ENCODE measurements at places on chromosomes 2 and 18.

DNA sequence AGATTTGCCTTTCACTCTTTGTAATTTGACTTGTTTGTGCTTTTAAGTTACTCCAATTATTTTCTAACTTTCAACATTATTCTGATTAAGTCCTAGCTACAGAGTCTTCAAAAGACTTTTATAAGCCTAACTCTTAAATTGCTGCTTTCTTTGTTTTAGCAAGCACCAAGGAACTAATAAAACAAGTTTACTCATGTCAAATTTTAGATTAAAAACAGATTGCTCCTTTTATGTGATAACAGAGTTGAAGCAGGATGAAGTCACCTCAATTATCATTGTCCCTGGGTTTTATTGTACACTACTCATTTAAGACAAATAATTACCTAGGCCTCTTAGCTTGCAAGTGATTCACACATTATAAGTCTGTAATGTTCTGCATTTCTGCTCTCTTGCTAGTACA lies 678.4 kb downstream of the ERBB4 start:
- no peaks in the 10 kb centered on the region for H3K36me3 ChIP-seq
- no peak overlapping the region for H3K4me3 ChIP-seq
- no peaks in the 10 kb centered on the region for H3K27me3 ChIP-seq
- no peaks in the 10 kb centered on the region for H3K4me1 ChIP-seq

DNA sequence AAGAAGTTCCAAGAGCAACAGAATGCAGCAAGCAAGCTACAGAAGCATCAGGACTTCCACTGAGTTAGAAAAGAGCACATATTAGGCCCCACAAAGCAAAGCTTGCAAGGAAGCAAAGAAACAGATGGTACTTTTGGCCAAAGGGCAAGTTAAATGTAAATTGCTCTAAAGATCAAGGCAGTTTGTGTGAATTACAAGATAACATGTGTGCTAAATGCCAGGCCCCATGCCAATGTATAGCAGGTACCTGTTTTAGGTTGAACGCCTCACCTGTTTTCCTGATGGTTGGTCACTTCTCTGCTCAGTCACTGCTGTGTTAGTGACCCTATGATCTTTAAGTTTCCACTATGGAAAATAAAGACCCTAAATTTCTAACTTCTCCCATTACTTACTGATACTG lies 606.5 kb upstream of the GYPC start:
- no peak overlapping the region for H3K4me3 ChIP-seq
- H3K4me1 ChIP-seq, result no peaks in the 10 kb centered on the region
- no peak overlapping the region for H3K27ac ChIP-seq
- no peaks in the 10 kb centered on the region for H3K27me3 ChIP-seq
- DNase-seq, result no peak
- no peaks in the 10 kb centered on the region for H3K36me3 ChIP-seq

DNA sequence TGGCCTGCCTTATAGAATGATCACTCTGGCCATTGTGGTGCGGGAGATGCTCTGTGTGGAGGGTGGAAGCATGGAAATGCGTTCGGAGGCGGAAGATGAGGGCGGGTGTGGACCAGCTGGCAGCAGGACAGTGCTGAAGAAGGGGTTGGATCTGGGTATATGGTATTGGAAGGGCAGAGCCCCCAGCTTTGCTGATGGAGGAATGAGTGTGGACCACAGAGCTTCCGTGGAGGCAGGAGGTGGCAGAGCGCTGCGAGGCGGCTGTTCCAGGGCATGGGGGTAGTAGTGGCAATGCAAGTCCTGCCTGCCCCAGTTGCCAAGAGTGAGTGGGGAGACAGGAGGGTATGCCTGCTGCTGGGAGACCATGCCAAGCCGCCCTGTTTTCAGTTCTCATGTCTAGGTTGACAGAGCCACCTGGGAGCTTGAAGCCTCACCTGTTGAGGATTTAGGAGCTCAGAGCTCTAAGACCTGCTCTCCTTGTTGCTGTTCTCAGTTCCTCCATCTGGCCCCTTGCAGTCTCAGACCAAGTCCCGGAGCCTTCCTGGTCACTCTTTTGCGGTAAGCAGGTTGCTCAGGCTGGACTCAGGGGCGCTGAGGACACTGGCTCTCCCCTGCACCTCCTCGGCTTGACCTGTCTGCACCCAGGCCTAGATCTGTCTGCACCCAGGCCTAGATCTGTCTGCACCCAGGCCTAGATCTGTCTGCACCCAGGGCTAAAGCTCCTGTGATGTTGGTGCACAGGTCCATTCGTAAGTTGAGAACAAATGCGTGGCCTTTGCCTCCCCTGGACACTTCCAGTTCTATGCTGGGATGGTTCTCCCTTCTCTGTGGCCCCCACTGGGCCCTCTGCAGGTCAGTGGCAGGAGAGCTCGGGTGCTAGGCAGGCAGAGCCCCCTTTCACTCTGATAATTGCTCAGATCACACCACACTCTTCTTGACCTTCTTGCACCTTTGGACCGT lies 290.5 kb upstream of the HS6ST1 start:
- DNase-seq, result no peak
- no peak overlapping the region for H3K4me3 ChIP-seq
- no peaks in the 10 kb centered on the region for H3K4me1 ChIP-seq
- no peaks in the 10 kb centered on the region for H3K36me3 ChIP-seq
- no peak overlapping the region for H3K27ac ChIP-seq
- no peaks in the 10 kb centered on the region for H3K27me3 ChIP-seq

GRCh38 chr18:41864216-41864615 lies 90.8 kb upstream of the PIK3C3 start:
- no peak overlapping the region for H3K4me3 ChIP-seq
- H3K36me3 ChIP-seq, result no peaks in the 10 kb centered on the region
- H3K27me3 ChIP-seq, result no peaks in the 10 kb centered on the region

- H3K4me3 ChIP-seq, result peak overlapping the region; percentile 71
- H3K27ac ChIP-seq, result peak overlapping the region; percentile 63
- H3K4me1 ChIP-seq, result peaks cover 86% of the 10 kb centered on the region
- no peaks in the 10 kb centered on the region for H3K27me3 ChIP-seq
These were observed 63.9 kb downstream of the LRRFIP1 start for GRCh38 chr2:237691029-237691907.

- H3K27me3 ChIP-seq, result no peaks in the 10 kb centered on the region
- DNase-seq, result peak; percentile 59
- no peaks in the 10 kb centered on the region for H3K4me1 ChIP-seq
- H3K27ac ChIP-seq, result no peak overlapping the region
These were observed 466.5 kb downstream of the METTL4 start for GRCh38 chr18:2104620-2105462.

- H3K27me3 ChIP-seq, result no peaks in the 10 kb centered on the region
- H3K36me3 ChIP-seq, result peaks cover 6% of the 10 kb centered on the region
- no peak for DNase-seq
- peak overlapping the region; percentile 29 for H3K4me3 ChIP-seq
These were observed 15.5 kb downstream of the KLF7 start for GRCh38 chr2:207150284-207150683.

GRCh38 chr2:235669983-235670962 lies 176.4 kb downstream of the AGAP1 start:
- no peaks in the 10 kb centered on the region for H3K36me3 ChIP-seq
- DNase-seq, result no peak
- H3K27me3 ChIP-seq, result peaks cover 94% of the 10 kb centered on the region

GRCh38 chr2:216664593-216665034 lies 30.7 kb downstream of the IGFBP5 start:
- H3K27ac ChIP-seq, result no peak overlapping the region
- H3K36me3 ChIP-seq, result no peaks in the 10 kb centered on the region
- peak; percentile 15 for DNase-seq
- H3K4me1 ChIP-seq, result peaks cover 4% of the 10 kb centered on the region

- H3K36me3 ChIP-seq, result no peaks in the 10 kb centered on the region
- DNase-seq, result no peak
- no peaks in the 10 kb centered on the region for H3K4me1 ChIP-seq
- H3K27ac ChIP-seq, result no peak overlapping the region
These were observed 193.5 kb upstream of the CCDC68 start for GRCh38 chr18:55152801-55153200.

- no peaks in the 10 kb centered on the region for H3K27me3 ChIP-seq
- no peaks in the 10 kb centered on the region for H3K4me1 ChIP-seq
- no peak for DNase-seq
- H3K4me3 ChIP-seq, result no peak overlapping the region
- H3K27ac ChIP-seq, result no peak overlapping the region
These were observed 616.7 kb downstream of the GALR1 start for GRCh38 chr18:77866351-77866750.

- no peak overlapping the region for H3K4me3 ChIP-seq
- no peaks in the 10 kb centered on the region for H3K4me1 ChIP-seq
- H3K27ac ChIP-seq, result no peak overlapping the region
- H3K27me3 ChIP-seq, result no peaks in the 10 kb centered on the region
- DNase-seq, result no peak
- no peaks in the 10 kb centered on the region for H3K36me3 ChIP-seq
These were observed 80.0 kb downstream of the GALR1 start for GRCh38 chr18:77329651-77330050.

All from common myeloid progenitor, CD34-positive (primary cell).